ENCODE measurements at places on chromosomes 3 and 15.

DNA sequence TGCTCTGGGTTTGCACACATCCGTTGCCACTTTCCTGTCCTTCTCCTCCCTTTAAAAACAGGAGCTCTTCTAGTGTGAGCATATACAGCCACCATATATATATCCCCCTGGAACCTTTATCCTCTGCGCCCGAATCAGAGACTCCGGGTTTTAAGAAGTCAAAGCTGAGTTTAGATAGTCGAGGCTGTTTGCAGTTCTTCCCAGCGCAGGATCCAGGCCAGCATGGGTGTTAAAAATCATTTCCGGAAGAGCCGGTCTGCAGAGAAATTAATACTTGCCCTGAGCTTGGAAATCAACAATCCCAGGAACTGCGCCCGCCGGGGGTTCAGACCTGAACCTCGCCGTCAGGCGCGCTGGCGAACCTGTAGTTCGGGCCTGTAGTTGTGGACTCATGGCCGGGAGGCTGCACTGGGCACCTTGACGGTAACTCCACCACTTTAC, 2.3 kb downstream of the SHOX2 start:
- no peak for DNase-seq

DNA sequence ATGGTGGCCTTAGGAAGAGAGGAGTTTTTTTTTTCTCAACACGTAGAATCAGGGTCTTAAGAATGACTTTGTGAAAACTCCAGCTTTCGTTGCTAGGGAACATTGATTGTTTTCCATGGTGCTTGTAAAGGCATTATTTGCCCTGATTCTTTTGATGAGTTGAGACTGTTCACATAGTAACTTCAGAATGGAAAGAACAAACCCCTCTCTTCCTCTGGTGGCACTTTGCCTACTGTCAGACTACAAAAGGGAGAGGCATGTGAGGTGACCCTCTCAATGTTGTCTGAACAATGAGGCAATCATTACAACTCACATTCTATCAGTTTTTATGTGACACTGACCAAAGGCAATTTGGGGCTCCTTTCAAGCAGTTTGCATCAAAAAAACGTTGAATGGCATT, 477.8 kb downstream of the FGF12 start:
- DNase-seq: no peak

- DNase-seq: no peak
These were observed 34.9 kb downstream of the SNAPC5 start for GRCh38 chr15:66462627-66463026.

- DNase-seq: no peak
These were observed 7.0 kb downstream of the CLDN11 start for GRCh38 chr3:170425491-170426239.

DNA sequence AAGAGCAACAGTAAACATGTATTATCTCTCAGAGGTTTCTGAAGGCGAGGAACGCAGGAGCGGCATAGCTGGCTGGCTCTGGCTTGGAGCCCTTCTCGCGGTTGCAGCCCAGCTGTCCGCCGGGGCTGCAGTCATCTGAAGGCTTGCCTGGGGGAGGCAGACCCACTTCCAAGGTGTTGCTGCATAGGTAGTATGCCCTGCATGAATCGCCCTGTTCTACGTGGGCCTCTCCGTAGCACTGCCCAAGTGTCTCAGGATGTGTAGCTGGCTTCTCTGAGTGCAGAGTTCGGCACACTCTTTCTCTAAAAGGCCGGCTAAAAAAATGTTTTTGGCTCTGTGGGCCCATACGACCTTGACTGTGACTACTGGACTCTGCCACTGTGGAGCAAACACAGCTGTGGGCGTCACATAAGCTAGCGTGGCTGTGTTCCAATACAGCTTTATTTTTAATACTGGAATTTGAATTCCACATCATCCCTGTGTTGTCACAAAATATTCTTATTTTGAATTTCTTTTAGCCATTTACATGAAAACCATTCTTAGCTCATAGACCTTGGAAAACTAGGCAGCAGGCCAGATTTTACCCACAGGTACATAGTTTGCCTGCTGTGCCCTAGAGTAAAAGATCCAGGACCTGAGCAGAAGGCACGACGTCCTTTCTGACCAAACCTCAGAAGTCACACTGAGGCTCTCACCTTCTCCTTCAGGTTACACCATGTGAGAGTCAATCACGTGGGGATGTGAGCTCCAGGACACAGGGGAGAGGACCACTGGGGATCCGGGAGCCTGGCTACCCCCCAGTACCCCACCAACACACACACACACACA, 55.9 kb downstream of the PGPEP1L start:
- no peak for DNase-seq
